Pulmonary artery endothelial cell (primary cell): ENCODE measurements at places on chromosomes 1 and 21.

DNA sequence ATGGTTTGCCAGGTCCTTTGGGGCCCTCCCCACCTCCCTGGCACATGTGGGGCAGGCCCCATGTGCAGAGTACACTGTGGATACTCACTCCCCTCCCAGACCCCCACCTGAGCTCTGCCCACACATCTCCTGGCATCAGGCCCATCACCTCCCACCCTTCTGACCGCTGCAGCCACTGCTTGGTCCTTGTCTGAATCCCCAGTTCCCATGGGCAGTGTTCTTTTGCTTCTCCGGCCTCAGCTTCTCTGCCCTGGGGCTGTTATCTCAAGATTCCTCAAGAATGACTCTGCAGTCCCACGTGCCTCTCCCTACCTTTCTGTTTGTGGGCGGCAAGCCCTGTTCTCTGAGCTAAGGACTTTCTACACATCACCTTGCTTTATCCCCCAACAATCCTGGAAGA lies 187.7 kb upstream of the EDN2 start:
- DNase-seq: no peak

DNA sequence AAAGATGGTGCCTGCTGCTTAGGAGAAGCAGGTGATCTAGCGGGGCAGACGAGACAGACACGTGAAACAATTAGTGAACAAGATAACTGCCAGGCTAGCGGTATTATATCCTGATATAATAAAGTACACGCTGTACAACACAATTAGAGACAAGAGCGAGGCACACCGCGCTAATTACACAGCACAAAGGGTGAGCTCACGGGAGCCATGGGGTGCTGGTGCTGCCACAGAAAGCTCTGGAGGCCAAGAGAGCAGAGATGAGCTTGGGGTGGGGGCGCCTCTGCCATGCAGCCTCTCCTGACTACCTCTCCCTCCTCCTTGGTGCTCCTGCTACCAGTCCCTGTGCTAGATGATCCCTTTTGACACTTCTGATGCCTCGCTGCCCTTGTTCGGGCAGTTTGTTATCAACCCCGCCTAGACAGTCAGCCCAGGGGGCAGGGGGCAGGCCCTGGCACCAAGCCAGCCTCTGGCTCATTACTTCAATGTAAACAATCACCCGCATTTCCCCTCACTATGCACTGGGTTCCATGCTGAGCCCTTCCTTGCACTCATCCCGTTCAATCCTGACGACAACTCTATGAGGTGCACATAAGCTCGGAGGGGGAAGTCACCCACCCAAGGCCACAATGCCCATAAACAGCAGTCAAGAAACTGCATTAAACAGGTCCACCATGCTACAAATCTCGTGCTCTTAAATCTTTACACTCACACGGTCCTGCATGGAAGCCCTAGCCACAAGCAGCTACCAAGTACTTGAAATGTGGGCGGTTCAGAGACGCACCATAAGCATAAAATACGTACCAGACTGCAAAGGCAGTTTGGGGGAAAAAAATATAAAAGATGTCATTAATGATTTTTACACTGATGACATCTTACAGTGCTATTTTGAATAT lies 103.0 kb downstream of the SSBP3 start:
- DNase-seq: no peak

DNA sequence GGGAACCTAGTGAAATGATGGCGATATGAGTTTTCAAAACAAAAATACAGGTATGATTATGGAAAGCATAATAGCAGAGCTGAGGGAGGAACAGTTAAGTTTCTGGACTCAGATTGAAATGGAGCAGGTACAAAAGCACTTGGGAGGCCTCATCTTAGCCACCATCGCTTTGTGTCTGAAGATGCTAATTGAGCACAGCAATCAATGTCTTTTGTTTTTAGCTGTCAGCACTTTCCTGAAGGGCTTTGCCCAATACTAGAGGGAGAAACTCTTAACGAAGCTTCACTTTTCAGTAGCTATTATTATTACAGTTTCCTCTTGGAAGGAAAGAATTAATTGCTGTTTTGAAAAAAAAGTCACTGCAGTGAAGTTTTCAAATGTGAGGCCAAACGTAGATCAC lies 348.7 kb downstream of the RWDD3 start:
- no peak for DNase-seq

DNA sequence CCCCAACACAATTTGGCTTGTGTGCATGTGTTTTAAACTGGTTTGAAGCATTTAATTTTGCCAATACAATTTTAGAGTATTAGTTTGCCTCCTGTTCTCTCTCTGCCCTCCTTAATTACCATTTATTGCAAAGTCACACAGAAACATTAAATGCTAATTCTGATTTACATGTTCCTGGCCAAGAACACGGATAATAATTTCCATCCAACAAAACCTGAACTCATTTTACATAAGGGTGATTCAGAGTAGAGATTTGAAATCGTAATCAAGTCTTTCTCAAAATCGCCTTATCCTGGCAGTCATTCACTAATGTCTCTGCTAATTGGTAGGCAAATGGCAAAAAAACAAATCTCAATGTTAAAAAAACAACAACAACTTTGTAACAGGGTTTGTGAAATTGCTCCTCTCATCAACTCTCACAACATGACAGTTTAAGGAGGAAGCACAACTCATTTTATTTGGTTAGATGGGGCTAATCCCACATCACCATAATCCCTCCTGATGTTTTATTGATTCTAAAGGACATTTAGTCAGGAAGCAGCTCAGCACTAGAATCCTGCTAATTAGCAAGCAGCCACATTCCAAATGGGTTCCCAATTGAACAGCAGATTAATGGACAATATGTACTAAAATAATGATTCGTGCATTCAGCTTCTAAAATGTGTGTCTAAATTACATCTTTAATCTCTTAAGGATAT lies 55.9 kb downstream of the C1orf87 start:
- DNase-seq: no peak

- no peak for DNase-seq
Observed at GRCh38 chr21:17775431-17776126, 43.6 kb downstream of the C21orf91 start.

- DNase-seq: no peak
Observed at GRCh38 chr1:76744989-76745388, 122.3 kb upstream of the ST6GALNAC5 start.

DNA sequence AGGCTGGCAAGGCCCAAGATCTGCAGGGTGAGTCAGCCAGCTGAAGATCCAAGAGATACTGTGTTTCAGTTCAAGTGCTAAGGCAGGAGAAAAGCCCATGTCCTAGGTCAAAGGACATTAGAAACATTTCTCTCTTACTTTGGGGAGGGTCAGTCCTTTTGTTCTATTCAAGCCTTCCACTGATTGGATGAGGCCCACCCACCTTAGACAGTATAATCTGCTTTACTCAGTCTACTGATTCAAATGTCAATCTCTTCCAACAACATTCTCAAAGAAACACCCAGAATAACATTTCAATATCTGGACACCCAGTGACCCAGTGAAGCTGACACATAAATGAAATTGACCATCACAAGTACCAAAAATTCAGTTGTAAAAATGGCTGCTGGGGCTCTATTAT lies 367.8 kb upstream of the ZP4 start:
- no peak for DNase-seq

DNA sequence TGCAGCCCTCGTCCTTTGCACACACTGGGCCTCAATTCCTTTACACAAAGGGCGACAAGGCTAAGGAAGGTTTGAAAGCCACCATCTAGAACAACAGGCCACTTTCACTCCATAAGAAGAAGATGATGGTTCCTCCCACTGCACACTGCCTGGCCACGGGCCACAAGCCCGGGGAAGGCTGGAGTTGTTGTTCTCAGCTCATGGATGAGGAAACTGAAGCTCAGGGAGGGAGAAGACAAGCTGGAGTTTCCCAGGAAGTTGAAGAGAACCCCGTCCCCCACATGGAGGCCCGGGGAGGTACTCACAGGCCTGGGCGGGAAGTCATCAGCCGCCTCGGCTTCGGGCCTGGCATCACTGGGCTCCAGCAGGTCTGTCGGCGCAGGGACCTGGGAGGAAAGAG lies 24.6 kb upstream of the DDOST start:
- DNase-seq: no peak

GRCh38 chr1:166819974-166820373 lies 19.3 kb upstream of the POGK start:
- DNase-seq: no peak

GRCh38 chr1:89657886-89658285 lies 25.0 kb downstream of the LRRC8C start:
- DNase-seq: no peak

DNA sequence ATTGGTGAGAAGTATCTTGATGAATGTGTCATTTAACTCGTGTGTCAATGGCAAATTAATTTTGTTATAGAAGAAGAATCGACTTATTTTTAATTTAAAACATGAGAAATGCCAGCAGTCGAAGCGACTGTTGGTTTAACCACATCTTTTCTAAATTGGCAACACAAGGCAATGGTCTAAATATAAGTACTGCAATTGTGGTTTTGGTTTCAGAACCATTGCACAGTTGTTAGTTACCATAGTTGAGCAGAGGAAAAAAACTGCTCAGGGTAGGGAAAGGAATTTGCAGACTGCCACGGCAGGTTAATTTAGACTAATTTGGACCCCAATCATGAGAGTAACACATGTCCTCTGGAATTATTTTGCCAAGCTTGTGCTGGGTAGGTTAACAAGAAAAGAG lies 185.6 kb upstream of the RUNX1 start:
- DNase-seq: no peak

DNA sequence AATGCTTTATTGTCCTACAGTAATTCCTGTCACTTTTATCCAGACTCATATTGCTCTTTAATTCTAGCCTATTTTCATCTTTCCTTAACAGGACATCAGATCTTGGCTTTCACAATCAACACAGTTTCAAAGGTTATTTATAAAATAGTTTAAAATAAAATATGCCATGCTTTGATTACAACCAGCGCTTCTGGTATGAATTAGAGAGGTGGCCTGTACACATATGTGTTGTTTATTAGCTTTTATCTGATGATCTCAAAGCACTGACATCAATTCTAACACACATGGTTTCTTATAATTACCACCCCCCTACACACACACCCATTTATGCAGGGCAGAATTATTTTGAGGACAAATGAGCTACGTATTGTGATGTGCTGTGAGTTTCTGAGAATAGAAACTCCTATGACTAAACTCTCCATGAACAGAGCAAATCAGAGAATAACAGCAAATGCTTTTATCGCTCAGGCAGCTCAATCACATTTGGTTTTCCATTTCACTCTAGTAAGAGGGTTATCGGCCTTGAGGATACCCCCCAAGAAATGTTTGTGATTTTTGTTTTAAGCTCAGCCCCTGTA lies 18.0 kb downstream of the CD247 start:
- no peak for DNase-seq

DNA sequence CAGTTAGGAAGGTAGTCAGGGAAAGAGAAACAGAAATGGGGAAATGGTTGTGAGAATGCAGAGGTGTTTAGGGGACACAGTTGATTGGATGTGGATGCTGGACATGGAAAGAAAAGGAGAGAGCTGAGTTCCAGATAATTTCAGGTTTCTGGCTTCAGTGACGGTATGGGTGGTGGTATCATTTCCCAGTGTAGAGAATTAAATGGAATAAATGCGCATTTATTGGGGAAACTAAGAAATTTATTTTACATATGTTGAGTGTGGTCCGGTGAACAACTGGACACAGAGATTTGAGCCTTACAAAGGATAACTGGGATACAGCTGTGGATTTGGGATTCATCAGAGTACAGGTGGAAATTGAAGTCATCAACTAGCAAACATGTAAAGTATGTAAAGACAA lies 12.4 kb upstream of the ZNF281 start:
- DNase-seq: no peak

- DNase-seq: no peak
Observed at GRCh38 chr1:220186752-220187151, 85.5 kb downstream of the RAB3GAP2 start.

DNA sequence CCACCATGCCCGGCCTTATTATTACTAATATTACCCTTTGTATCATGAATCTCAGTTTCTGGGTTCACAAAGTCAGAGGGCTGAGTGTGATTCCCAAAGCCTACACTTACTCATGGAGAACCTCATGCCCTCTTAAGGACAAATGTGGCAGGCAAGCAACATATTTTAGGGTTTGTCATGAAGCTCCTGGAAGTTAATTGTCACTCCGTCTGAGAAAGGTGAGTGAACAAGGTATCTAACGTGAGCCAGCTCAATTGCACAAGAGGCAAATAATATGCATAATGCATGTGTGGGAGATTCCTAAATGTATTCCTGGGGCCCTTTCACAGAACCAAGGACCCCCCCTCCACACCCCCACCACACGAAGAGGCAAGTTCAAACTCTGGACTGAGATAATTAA lies 10.1 kb upstream of the TIAM1 start:
- no peak for DNase-seq

GRCh38 chr1:235763962-235764361 lies 102.7 kb downstream of the LYST start:
- DNase-seq: no peak

DNA sequence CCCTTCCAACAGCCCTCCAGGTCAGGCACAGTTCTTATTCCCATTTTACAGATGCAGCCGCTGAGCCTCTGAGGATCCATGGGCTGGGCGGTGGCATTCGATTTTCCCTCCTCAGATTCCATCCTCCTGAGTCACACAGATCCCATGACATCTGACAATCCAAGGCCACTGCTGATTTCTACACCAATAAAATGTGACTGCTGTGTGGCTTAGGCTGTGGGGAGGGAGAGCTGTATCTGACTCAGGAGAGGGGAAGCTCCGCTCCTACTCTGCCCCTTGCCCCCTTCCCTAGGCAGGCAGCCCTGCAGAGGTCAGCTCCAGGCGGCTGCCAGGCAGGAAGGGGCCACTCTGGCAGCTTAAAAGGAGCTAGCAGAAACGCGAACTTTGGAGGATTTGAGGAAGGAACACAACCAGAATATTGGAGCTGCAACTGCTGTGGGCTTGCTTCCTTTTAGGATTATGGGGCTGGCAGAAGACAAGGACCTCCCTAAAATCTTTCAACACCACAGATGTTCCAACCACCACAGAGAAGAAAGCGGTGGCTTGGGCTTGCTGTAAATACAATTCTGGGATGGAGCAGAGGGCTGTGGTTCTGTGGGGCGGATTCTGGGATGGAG lies 50.0 kb downstream of the MRPL37 start:
- peak; percentile 22 for DNase-seq

- DNase-seq: peak; percentile 20
Observed at GRCh38 chr21:22791986-22792560, 1793.9 kb downstream of the NCAM2 start.
